CD8-positive, alpha-beta memory T cell (primary cell): ENCODE measurements at places on chromosomes 5 and 9.
A peak's percentile ranks its signal among the peaks of the same experiment; 100 is the strongest.

GRCh38 chr5:170442921-170443320 is 53.8 kb upstream of the KCNMB1 start:
- H3K27ac ChIP-seq: no peak overlapping the region
- H3K27me3 ChIP-seq: no peaks in the 10 kb centered on the region
- H3K36me3 ChIP-seq: no peaks in the 10 kb centered on the region

DNA sequence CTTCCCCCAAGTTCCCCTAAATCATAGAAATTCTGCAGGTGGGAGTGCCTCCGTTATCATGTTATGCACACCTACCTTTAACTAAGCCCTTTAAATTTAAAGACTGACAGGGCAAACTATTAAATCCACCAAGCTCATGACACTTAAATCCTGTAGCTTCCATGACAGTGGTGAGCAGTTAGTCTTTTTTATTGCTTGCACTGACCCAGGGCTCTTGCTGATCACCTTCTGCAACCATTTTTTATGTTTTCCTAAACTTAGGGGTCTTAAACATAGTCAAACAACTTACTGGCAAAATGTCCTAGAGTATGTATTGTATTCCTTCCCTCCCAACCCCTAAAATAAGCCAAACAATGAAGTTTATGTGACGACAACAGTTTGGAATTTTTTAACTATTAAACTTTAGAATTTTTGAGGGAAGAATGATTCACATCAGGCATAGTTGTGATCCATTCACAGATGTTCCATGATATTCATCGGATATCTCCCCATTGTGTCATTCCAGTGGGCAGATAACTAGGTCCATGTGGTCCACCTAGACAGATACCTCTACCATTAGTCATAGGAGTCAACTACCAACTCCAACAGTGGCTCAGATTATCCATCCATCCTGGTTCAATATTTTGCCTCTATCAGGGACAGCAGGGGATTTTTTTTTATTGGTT is 283.1 kb downstream of the ADAMTS6 start:
- no peak overlapping the region for H3K27ac ChIP-seq
- DNase-seq: no peak
- no peaks in the 10 kb centered on the region for H3K4me1 ChIP-seq
- no peaks in the 10 kb centered on the region for H3K36me3 ChIP-seq
- no peaks in the 10 kb centered on the region for H3K27me3 ChIP-seq

DNA sequence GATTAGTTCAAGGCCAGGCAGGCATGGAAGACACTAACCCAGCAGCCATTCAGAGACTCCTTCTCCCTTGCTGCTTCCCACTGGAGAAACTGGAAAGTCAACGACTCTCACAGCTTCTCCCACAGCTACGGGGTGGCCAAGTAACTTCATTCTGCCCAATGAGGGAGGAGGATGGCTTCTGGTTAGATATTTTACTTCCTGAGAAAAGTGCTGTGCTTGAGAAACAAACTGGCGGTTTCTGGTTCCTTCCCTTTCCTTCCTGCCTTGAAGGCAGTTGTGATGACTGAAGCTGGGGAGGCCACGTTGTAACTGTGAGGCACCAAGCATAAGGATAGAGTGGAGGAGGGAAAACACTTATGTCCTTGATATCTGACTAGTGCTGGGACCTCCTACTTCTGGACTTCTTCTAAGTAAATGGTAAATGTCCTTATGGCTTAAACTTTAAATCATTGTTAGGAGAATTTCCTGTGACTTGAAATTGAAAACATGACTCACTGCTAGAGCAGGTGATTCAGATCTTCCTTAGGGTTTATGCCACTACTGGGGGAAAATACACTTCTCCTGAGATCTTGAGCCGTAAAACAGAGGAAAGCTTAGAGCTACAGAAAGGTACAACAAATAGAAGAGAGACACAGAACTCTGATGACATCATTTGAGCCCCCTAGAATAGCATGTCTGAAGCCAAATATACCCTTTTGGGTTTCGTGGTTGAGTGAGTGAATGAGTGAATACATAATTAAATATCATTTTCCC is 3.1 kb upstream of the GNPDA1 start:
- H3K27ac ChIP-seq: peak overlapping the region; percentile 8
- H3K36me3 ChIP-seq: no peaks in the 10 kb centered on the region

- H3K36me3 ChIP-seq: no peaks in the 10 kb centered on the region
- H3K4me3 ChIP-seq: no peak overlapping the region
- H3K27me3 ChIP-seq: no peaks in the 10 kb centered on the region
- no peak for DNase-seq
- H3K27ac ChIP-seq: no peak overlapping the region
- H3K4me1 ChIP-seq: no peaks in the 10 kb centered on the region
Measured at GRCh38 chr5:148342371-148343045, 7.1 kb downstream of the SPINK9 start.

- H3K27me3 ChIP-seq: no peaks in the 10 kb centered on the region
- no peak for DNase-seq
- H3K4me1 ChIP-seq: no peaks in the 10 kb centered on the region
- no peak overlapping the region for H3K4me3 ChIP-seq
- H3K27ac ChIP-seq: no peak overlapping the region
Measured at GRCh38 chr9:95023217-95024003, 294.1 kb downstream of the FANCC start.

DNA sequence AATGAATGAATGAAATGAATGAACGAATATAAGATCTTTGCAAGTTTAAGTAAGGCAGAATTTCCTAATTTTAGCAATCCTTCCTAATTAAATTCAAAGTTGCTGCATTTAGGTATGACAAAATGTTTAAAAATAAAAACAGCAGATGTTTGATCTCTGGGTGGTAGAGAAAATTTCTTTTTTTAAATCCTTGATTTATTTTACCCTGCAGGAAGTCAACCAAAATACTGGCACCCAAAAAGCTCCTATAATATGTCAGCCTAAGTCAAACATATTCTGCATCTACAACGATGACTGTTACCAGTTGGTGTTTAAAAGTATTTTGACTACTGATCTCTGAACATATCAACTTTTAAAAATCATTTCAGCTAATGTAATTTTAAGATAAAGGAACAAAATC is 58.4 kb downstream of the TTC39B start:
- H3K36me3 ChIP-seq: no peaks in the 10 kb centered on the region
- no peaks in the 10 kb centered on the region for H3K27me3 ChIP-seq
- no peak overlapping the region for H3K4me3 ChIP-seq
- no peak overlapping the region for H3K27ac ChIP-seq
- no peak for DNase-seq
- H3K4me1 ChIP-seq: no peaks in the 10 kb centered on the region

DNA sequence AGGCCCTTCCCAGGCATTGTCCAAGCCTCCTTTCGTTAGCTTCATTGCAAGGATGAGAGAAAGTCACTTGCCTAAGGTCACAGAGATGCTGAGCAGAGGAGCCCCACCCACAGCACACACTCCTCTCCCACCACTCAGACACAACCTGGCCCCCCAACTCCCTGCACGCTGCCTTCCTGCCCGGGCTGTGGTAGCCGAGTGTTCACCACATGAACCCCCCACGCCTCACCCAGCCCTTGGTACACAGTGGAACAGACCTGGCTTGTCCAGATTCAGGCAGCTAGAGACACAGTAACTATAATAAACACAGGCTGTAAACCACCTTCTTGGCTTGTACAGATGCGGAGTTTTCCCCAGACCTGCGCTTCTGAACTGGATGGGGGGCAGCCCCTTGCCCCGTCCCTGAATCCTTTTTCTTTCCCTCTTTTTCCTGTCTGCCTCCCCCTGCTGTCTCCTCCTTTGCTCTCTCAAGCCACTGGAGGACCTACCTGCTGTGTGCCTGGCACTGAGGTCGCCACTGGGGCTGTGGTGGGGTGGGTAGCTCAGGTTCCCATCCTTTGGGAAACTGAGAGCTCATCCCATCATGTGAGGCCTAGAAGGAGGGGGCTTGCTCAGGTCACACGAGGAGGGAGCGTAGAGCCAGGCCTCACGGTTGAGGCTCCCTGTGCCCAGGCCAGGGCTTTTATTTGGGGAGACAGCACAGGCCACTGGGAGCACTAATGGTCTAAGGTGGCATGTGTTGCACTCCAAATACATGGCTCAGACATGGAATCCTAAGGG is 55.7 kb upstream of the SYNPO start:
- no peak overlapping the region for H3K27ac ChIP-seq
- no peaks in the 10 kb centered on the region for H3K36me3 ChIP-seq
- H3K4me3 ChIP-seq: no peak overlapping the region
- no peaks in the 10 kb centered on the region for H3K4me1 ChIP-seq
- H3K27me3 ChIP-seq: no peaks in the 10 kb centered on the region
- DNase-seq: no peak

- no peak overlapping the region for H3K27ac ChIP-seq
- H3K4me1 ChIP-seq: no peaks in the 10 kb centered on the region
- no peaks in the 10 kb centered on the region for H3K36me3 ChIP-seq
- H3K27me3 ChIP-seq: no peaks in the 10 kb centered on the region
- DNase-seq: no peak
Measured at GRCh38 chr9:109894473-109894872, 114.5 kb downstream of the PALM2AKAP2 start.

- H3K36me3 ChIP-seq: no peaks in the 10 kb centered on the region
- DNase-seq: no peak
- H3K4me3 ChIP-seq: no peak overlapping the region
Measured at GRCh38 chr9:89880721-89881120, 275.9 kb downstream of the GADD45G start.

GRCh38 chr9:82080265-82080664 is 91.7 kb downstream of the SPATA31D1 start:
- H3K27me3 ChIP-seq: no peaks in the 10 kb centered on the region
- no peaks in the 10 kb centered on the region for H3K4me1 ChIP-seq
- no peak for DNase-seq
- no peak overlapping the region for H3K27ac ChIP-seq
- no peaks in the 10 kb centered on the region for H3K36me3 ChIP-seq

DNA sequence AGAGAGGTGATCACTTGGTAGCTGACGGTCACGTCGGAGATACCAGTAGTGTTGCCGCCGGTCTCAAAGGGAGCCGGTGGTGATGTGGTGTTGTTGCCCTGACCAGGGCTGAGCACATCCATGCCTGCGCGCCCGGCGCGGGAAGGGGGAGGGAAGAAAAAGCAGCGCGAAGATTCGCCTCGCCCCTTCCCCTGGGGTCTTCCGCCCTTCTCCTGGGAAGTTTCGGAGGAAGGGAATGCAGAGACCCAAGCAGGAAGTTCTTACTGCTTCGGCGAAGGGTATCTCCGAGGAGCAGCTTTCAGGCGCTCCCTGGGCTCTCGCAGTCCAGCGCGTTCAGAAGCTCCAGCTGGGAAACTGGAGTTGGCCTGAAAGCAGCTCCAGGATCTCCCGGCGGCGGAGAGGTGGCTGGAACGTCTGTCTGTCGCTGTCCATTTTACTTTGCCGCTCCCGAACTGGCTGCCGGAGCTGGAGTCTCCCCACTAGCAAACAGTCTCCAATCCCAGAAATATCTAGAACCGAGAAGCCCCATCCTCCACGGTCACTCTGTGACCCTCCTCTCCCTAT is 565 bp downstream of the HTR1A start:
- H3K36me3 ChIP-seq: no peaks in the 10 kb centered on the region
- H3K27me3 ChIP-seq: no peaks in the 10 kb centered on the region
- H3K4me3 ChIP-seq: no peak overlapping the region
- DNase-seq: no peak
- H3K4me1 ChIP-seq: no peaks in the 10 kb centered on the region
- H3K27ac ChIP-seq: no peak overlapping the region

DNA sequence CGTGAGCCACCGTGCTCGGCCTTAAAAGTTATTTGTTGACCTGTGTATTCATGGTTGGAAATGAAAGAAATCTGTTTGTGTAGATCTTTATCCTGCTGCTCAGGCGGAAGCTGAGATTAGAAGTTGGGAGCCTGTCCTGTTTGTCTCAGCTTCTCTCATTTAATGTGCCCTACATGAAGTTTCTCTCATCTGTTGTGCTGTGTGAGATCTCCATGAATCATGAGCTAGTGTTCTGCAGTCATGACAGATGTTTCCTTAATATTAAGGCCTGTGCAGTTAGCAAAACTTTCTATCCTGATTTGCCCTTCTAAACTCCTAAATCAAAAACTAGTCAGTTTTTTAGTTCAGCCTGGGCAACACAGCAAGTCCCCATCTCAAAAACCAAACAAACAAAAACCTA is 59.5 kb downstream of the FAM78A start:
- H3K4me1 ChIP-seq: no peaks in the 10 kb centered on the region
- DNase-seq: no peak
- no peaks in the 10 kb centered on the region for H3K27me3 ChIP-seq
- H3K27ac ChIP-seq: no peak overlapping the region
- peaks cover 17% of the 10 kb centered on the region for H3K36me3 ChIP-seq

DNA sequence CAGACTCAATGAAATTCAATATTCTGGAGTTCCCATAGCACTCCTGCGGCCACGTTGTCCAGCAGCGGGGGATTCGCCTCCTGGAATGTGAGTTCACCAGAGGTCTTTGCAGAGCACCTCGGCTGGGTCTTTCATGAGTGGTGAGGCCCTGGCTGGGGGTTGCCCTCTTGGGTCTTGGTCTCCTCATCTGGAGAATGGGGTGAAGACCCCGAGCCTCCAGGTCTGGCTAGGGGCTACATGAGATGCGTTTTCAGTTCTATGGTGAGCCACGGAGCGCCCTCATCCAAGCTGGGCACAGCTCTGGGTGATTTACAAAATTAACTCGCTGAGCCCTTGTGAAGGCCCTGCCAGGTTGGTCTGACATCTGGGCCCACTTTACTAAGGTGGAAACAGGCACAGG is 37.5 kb upstream of the RXRA start:
- H3K27ac ChIP-seq: no peak overlapping the region
- no peaks in the 10 kb centered on the region for H3K36me3 ChIP-seq
- H3K4me3 ChIP-seq: no peak overlapping the region
- H3K4me1 ChIP-seq: no peaks in the 10 kb centered on the region
- no peak for DNase-seq

- no peaks in the 10 kb centered on the region for H3K27me3 ChIP-seq
- H3K4me1 ChIP-seq: no peaks in the 10 kb centered on the region
- H3K4me3 ChIP-seq: no peak overlapping the region
Measured at GRCh38 chr9:23769307-23769935, 56.6 kb downstream of the ELAVL2 start.

- no peaks in the 10 kb centered on the region for H3K27me3 ChIP-seq
- DNase-seq: no peak
- no peak overlapping the region for H3K4me3 ChIP-seq
- H3K36me3 ChIP-seq: no peaks in the 10 kb centered on the region
- H3K4me1 ChIP-seq: no peaks in the 10 kb centered on the region
- H3K27ac ChIP-seq: no peak overlapping the region
Measured at GRCh38 chr5:66438696-66439095, 157.5 kb upstream of the MAST4 start.

DNA sequence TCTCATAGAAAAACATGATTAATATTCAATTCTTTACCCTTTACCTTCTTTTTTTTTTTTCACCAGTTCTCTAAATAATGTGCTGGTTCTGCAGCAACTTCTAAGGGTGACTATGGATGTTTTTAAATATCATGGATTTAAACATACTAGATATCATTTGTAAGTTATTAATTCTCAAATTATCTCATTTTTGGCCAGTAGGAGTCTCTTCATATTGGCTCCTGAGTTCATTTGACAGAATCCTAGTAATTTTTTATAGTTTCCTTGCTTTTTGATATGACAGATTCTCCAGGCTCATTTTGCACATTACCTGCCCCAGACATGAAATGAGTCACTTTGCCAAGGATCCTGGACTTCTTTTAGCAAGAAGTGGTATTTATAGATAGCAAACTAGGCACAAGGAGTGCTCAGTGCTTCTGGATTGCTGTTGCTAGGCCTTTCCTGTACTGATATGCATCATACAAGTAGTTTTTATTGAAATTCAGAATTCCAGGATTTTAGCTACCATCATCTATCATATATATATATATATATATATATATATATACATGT is 201.3 kb upstream of the IL12B start:
- no peaks in the 10 kb centered on the region for H3K4me1 ChIP-seq
- no peak overlapping the region for H3K27ac ChIP-seq
- H3K36me3 ChIP-seq: no peaks in the 10 kb centered on the region
- no peaks in the 10 kb centered on the region for H3K27me3 ChIP-seq
- DNase-seq: no peak
